ENCODE measurements at places on chromosomes 3 and 15.

GRCh38 chr3:104916971-104917370 lies 449.7 kb upstream of the ALCAM start:
- DNase-seq = no peak

GRCh38 chr3:107822308-107822707 lies 268.5 kb downstream of the CD47 start:
- DNase-seq = no peak

DNA sequence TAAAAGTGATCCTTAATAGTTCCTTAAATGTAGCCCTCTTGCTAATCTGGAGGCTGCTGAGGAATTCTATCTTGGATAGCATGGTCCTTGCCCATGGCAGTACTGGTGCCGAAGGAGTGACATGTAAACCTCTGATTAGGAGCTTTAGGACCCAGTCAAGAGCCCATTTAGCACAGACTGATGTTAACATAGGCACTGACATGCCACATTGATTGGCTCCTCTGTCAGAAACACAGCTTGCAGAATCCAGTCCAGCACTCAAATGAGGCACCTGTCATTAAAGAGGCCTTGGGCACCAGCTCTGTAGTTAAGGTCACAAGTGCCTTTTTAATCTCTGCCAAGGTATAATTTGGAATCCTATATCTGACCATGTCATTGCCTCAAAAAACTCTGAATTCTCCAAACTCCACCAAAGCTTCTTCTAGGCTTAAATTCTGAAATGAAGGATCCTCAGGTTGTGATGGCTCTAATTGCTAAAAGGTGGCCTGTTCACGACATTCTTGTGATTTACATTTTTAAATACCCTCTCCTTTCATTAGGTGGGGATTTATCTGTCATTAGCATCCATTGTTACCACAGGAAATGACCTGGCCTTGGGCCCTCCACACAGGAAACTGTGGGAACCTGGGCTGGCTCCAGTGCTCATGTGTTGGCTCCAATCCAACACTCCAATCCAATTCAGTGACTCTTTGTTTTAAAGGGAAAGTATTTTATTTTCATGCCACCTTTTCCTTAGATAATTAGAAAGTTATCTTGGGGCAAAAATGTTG lies 57.3 kb upstream of the RNF7 start:
- no peak for DNase-seq

- DNase-seq = no peak
Measured at GRCh38 chr3:124486324-124486723, 243.9 kb upstream of the UMPS start.

Measured in stimulated activated CD4-positive, alpha-beta T cell treated with anti-CD3 and anti-CD28 coated beads, Interleukin-12 subunit alpha, Interleukin-12 subunit beta, amount 100 ng/mL, for 4 hours (primary cell).